Vagina (tissue), 2 donors: ENCODE measurements at places on chromosomes 6 and 20. TPM values are rescaled to one million over a fixed set of nuclear protein-coding genes. Genes with fewer than 3 reads are reported as not detected.

HTR1E gene
- total RNA-seq, result not detected

- H3K4me3 ChIP-seq, result no peak overlapping the region
- no peak overlapping the region for H3K27ac ChIP-seq
- H3K27me3 ChIP-seq, result no peaks in the 10 kb centered on the region
- DNase-seq, result no peak
These were observed 88.7 kb upstream of the NAA20 start for GRCh38 chr20:19928328-19929011.

SPATS1 gene
- not detected for total RNA-seq

DNA sequence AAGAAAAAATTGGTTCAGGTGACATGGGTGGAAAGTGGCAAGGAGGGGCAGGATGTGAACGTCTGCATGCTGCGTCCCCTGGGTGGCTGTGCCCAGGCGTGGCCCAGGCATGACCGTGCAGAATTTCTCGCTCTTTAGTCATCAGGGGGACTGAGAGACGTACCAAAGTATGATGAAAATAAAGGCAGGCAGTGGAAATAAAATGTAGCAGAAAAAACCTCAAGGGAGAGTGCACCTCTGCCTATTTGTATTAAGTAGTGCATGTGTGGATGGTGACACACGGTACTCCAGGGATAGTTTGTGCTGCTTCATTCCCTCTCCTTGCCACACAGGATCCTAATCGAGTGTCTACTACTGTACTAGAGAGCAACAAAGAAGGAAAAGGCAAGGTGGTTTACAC lies 81.1 kb downstream of the ATP9A start:
- no peaks in the 10 kb centered on the region for H3K4me1 ChIP-seq
- H3K27me3 ChIP-seq, result no peaks in the 10 kb centered on the region
- no peak for DNase-seq
- H3K4me3 ChIP-seq, result no peak overlapping the region

NDUFAF5 gene
- total RNA-seq, result 11.3 TPM

DNA sequence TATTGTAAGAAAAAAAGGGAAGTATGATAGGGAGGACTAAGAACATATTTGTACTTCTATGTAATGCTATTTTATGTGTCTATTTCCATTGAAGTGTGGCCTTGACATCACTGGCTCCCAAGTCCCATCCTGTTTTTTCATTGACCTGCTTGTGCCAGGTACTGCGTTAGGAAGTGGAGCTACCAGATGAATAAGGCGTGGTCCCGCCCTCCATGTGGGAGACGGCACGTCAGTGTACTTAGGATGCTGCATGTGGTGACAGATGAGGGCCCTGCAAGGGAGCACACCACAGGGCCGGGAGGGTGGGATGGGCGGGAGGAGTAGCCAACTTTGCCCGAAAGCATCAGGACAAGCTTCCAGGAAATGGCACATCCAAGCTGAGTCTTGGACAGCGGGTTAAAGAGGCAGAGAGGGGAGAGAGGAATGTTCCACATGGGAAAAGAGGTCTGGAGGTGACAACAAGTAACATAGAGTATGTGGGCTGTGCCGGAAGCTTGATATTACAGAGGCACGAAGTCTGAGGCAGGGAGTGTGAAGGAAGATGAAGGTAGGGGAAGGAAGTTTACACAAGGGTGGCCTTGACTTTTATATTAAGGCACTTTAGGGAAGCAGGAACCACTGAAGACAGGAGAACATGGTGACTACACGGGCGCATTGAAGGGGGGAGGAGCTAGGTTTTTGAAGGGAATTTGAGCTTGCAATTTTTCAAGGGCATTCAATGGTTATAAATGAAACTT lies 140.6 kb downstream of the MTHFD1L start:
- peaks cover 6% of the 10 kb centered on the region for H3K4me1 ChIP-seq
- no peaks in the 10 kb centered on the region for H3K36me3 ChIP-seq
- DNase-seq, result no peak
- H3K4me3 ChIP-seq, result no peak overlapping the region
- H3K27me3 ChIP-seq, result no peaks in the 10 kb centered on the region

LY6G5C gene
- total RNA-seq, result 1.7 TPM

- H3K27me3 ChIP-seq, result no peaks in the 10 kb centered on the region
- H3K27ac ChIP-seq, result no peak overlapping the region
- DNase-seq, result peak; percentile 3
These were observed 64.8 kb downstream of the PPP1R3G start for GRCh38 chr6:5149891-5150290.

OLIG3 gene
- total RNA-seq, result not detected

DNA sequence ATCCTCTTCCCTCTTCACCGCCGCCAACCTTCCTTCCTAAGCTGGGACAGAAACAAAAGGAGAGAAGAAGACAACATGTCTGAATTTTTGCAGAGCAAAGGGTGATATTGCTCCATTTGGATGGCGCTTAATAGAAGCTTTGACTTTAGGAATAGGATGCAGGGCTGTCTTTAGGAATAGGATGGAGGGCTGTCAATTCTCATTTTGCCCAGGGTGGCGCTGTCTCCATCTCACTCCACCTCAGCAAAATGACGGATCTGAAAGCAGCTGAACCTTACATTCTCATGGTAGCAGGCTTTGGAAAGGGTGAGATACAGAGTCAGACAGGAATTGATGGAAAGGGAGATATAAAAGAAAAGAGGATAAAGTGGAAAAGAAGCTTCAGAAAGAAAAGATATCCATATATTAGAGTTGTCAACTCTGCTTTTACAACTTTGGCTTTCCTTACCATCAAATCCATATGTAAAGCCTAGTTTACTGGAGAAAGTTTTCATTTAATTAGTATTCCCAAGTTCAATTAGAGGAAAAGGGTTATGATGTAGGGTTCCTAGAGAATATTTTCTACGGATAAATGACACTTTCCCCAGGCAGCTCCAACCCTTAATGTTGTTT lies 2.4 kb downstream of the MTCL3 start:
- no peaks in the 10 kb centered on the region for H3K27me3 ChIP-seq
- H3K36me3 ChIP-seq, result no peaks in the 10 kb centered on the region
- peak overlapping the region; percentile 1 for H3K27ac ChIP-seq
- no peak for DNase-seq

GRCh38 chr6:5083307-5083583 lies 1.9 kb upstream of the PPP1R3G start:
- H3K36me3 ChIP-seq, result no peaks in the 10 kb centered on the region
- peak; percentile 31 for DNase-seq
- H3K4me1 ChIP-seq, result peaks cover 38% of the 10 kb centered on the region
- H3K27ac ChIP-seq, result peak overlapping the region; percentile 88
- H3K4me3 ChIP-seq, result no peak overlapping the region

ADGB gene
- total RNA-seq, result not detected

DNA sequence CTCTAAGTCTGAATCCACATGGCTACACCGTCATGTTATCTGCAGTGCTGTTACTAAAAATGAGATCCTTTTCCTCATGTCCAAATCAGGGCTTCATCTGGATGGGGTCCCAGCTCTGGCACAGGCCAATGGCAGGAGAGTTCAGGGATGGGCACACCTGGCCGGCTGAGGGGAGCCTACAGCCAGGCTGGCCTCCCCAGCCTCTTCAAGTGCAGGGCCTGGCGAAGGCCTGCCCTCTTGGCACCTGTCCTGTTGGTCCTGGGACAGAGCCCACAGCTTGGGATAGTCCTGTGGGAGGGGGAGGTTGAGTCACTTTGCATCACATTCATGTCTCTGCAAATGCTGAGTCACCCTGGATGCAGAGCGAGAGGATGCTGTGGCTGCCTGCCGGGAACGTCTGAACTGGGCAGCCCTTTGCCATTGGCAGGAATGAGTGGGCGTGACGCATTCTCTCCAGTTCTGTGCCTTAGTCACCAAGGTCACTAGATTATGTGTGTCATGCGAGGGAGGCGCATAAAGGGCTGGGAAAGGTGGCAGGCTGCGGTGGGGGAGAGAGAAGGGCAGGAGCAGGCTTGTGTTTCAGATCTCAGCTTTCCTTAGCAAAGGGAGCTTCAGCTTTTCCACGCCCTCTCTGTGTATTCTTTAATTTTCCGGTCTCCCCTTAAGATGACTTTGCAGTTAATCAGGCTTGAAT lies 223.2 kb upstream of the ECI2 start:
- H3K4me1 ChIP-seq, result peaks cover 26% of the 10 kb centered on the region
- no peaks in the 10 kb centered on the region for H3K36me3 ChIP-seq
- no peaks in the 10 kb centered on the region for H3K27me3 ChIP-seq
- DNase-seq, result peak; percentile 98
- H3K27ac ChIP-seq, result peak overlapping the region; percentile 84

- no peaks in the 10 kb centered on the region for H3K27me3 ChIP-seq
- H3K36me3 ChIP-seq, result no peaks in the 10 kb centered on the region
- no peaks in the 10 kb centered on the region for H3K4me1 ChIP-seq
- no peak overlapping the region for H3K27ac ChIP-seq
These were observed 369.1 kb upstream of the MARCKS start for GRCh38 chr6:113488061-113488460.

GRCh38 chr6:16769986-16770376 lies 8.7 kb upstream of the ATXN1 start:
- H3K36me3 ChIP-seq, result no peaks in the 10 kb centered on the region
- H3K27me3 ChIP-seq, result no peaks in the 10 kb centered on the region
- peak overlapping the region; percentile 34 for H3K27ac ChIP-seq
- DNase-seq, result no peak
- no peak overlapping the region for H3K4me3 ChIP-seq

LGSN gene
- not detected for total RNA-seq

CTCFL gene
- not detected for total RNA-seq

- H3K27me3 ChIP-seq, result no peaks in the 10 kb centered on the region
- no peak overlapping the region for H3K27ac ChIP-seq
- no peak for DNase-seq
- H3K36me3 ChIP-seq, result no peaks in the 10 kb centered on the region
- no peak overlapping the region for H3K4me3 ChIP-seq
These were observed 12.1 kb upstream of the ZBP1 start for GRCh38 chr20:57632286-57632685.

SLC16A10 gene
- 5.4 TPM for total RNA-seq

RUNX2 gene
- total RNA-seq, result 13.0 TPM

EEF1A2 gene
- total RNA-seq, result 9.8 TPM

- no peak overlapping the region for H3K27ac ChIP-seq
- peaks cover 30% of the 10 kb centered on the region for H3K4me1 ChIP-seq
These were observed 377.8 kb downstream of the UTRN start for GRCh38 chr6:144662812-144663365.

OR2J3 gene
- total RNA-seq, result not detected

DNA sequence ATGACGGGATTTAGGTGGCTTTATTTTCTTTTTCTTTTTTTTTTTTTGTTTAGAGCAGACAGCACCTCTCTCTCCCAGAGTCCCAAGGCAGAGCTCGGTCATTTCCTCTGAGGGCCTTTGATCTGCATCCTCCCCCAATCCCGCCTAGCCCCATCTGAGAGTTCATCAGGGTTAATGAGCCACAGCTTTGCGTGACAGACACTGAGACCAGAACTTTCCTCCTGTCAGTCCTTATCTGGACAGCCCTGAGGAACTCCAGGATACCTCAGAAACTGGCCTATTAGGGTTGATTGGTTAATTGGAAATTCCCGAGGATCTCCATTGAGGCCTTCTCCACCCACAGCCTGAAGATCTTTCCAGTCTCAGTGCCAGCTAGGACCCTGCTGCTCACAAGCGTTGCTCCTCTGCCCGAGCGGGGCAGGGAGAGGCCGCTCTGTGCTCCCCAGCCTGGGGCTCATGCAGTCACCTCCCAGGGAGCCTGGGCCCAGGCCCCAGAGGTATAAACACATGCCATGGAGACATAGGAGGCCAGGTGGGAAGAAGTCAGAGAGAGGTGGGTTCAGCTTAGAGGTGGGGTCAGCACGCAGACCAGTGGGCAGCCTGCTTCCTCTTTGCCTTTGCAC lies 1.4 kb upstream of the LRRN4 start:
- H3K36me3 ChIP-seq, result no peaks in the 10 kb centered on the region
- H3K4me1 ChIP-seq, result peaks cover 10% of the 10 kb centered on the region
- DNase-seq, result no peak

DNA sequence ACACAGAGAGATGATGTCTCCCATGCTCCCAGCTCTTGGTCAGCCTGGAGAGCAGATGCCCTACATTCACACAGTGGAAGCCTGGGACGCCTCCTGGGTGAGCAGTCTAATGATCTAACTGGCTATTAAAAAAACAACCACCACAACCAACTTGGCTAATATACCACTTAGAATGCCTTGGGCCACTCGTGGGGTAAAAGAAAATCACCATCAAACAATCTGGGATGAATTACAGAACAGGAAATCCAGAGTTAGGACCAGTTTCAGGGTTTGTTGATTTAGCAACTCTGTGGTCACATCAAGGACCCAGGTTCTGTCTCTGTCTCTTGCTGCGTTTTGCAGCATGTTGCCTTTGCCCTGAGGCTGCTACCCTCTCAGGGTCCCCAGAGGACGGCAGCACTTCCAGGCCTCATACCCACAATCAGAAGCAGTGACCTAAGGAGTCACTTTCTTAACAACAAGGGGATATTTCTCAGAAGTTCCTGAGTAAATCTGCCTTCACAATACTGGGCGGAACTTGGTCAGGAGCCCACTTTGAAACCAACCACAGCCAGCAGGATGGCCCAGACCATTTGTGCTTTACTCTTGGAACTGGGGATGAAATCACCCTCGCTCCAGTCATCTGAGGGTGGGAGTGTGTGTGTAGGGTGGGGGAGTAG lies 118.7 kb downstream of the CLIC5 start:
- H3K4me1 ChIP-seq, result no peaks in the 10 kb centered on the region
- H3K27me3 ChIP-seq, result no peaks in the 10 kb centered on the region
- no peak for DNase-seq
- H3K27ac ChIP-seq, result no peak overlapping the region

DNA sequence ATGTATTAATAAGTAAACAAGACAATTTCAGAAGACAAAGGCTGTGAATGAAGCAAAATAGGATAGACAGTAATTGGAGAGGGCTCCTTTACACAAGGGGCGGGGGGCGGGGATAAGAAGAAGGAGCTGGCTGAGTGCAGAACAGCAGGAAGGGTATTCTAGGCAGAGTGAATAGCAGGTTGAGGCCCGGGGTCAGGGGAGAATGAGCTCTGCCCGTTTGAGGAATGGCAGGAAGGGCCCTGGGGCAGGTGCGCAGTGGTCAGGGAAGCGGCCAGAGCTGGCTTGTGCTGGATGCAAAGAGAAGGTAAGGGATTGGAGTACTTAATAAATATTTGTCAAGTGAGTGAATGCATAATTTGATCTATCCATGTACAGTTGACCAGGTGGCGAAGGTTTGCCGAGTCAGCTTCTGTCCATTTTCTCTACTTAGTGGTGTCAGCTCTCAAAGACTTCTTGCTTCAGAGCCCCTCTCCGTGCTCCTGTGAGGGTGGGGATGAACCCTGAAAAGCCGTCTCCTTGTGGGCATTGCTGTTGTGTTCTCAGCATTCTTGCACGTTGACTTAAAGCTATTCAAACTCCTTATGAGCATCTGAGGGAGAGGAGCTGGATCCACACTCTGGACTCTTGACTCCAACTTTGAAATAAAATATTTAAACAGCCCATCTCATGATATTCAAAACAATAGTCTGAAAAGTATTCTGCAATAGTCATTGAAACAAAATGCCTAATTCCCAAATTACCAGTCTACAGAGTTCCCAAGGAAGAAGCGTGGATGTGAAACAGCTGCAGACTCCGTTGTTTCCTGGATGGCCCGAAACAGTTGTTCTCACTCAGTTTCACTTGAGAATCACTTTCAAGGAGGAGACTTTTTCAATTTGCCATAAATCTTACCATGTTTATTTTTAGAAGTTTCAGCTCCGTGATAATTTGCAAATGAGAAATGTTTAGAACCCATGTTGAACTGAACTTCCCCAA lies 105.1 kb downstream of the EDN3 start:
- H3K4me1 ChIP-seq, result peaks cover 19% of the 10 kb centered on the region
- H3K27ac ChIP-seq, result no peak overlapping the region
- H3K27me3 ChIP-seq, result no peaks in the 10 kb centered on the region
- no peak for DNase-seq
- H3K36me3 ChIP-seq, result no peaks in the 10 kb centered on the region

LTB gene
- total RNA-seq, result 5.4 TPM

RIPOR3 gene
- total RNA-seq, result 38.1 TPM

TCF15 gene
- not detected for total RNA-seq

- no peak for DNase-seq
- no peaks in the 10 kb centered on the region for H3K36me3 ChIP-seq
- no peak overlapping the region for H3K27ac ChIP-seq
- no peaks in the 10 kb centered on the region for H3K4me1 ChIP-seq
- no peak overlapping the region for H3K4me3 ChIP-seq
- H3K27me3 ChIP-seq, result no peaks in the 10 kb centered on the region
These were observed 48.2 kb upstream of the F13A1 start for GRCh38 chr6:6368684-6369052.
